ENCODE measurements at places on chromosomes 4 and X.
A peak's percentile ranks its signal among the peaks of the same experiment; 100 is the strongest.

DNA sequence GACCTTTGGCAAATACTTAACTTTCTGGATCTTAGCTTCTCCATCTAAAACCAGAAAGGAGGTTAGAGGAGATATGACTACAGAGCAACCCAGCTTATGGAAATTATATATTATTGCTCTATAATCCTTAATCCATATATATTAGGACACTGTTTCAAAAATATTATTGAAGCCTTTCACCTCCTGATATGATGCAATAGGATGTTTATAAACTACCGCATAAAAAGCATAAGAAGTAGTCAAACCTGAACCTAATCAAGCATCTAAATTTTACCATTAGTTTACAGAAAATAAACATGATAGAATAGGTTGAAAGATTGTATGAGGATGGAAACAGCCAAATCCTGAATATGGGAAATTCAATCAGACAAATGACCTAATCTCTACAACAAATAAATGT lies 5.6 kb upstream of the FAM200B start:
- no peak for DNase-seq

- no peak for DNase-seq
Observed at GRCh38 chrX:71095981-71096759, 519 bp downstream of the FOXO4 start.

GRCh38 chr4:54588404-54588803 lies 69.4 kb upstream of the KIT start:
- DNase-seq, result no peak

DNA sequence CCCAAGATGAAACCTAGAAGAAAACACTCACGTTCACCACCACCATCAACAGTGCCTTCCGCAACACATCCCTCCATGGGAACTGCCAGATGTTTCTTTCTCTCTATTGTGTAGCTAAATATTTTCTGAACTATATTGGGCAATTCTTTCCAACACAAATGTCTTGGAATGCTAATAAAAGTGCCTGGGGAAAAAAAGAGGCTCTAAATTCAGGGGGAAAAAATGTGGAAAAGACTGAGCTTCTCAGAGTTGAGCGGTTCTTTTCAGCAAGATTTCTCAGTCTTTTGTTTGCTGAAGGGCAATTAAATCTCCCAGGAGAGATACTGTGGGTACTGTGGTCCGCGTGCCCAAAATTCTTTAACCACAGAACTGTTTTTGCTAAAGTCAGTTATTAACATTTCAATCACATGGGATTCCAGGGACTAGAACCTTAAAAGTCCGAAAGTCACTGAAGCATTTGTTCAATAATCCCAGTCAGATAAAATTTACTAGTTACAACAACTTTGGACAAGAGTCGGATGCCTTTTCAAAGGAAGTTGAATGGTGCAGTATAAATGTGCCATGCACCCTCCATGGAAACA lies 51.9 kb upstream of the DHRSX start:
- no peak for DNase-seq

GRCh38 chr4:175459571-175459970 lies 352.5 kb downstream of the GPM6A start:
- DNase-seq, result no peak

DNA sequence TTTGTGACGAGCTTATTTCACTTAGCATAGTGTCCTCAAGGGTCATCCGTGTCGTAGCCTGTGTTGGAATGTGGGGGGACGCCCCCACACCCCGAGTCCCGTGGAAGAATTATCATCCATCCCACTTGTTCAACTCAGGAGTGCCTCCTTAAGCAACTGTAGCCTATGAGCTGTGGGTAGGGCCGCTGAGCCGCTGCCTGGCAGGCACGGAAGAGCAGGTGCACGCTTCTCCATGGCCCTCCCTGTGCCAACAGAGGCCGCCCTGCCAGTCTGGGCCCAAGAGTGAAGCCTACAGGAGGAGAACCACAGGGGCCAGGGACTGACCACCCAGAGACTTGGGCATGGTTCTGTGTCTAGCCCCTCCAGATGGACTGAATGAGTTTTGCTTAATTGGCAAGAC lies 2.3 kb upstream of the RGS12 start:
- no peak for DNase-seq

GRCh38 chr4:183185018-183185417 lies 86.0 kb downstream of the WWC2 start:
- DNase-seq, result peak; percentile 79

DNA sequence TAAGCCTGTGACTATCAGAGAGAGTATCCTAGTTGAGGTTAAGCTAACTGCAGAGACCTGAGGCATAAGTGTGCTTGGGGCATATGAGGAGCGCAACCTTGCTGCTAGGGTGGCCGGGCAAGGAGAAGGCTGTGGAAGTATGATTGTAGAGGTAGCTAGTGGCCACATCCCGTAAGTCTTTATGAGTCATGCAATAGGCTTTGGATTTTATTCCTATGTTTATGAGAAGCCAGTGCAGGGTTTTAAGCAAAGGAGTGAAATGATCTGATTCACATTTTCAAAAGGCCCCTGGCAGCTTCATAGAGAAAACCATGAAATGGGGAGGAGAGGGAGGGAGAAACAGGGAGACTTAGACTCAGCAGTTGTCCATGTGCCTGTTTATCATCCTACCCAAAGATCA lies 92.1 kb upstream of the WDFY3 start:
- DNase-seq, result no peak

DNA sequence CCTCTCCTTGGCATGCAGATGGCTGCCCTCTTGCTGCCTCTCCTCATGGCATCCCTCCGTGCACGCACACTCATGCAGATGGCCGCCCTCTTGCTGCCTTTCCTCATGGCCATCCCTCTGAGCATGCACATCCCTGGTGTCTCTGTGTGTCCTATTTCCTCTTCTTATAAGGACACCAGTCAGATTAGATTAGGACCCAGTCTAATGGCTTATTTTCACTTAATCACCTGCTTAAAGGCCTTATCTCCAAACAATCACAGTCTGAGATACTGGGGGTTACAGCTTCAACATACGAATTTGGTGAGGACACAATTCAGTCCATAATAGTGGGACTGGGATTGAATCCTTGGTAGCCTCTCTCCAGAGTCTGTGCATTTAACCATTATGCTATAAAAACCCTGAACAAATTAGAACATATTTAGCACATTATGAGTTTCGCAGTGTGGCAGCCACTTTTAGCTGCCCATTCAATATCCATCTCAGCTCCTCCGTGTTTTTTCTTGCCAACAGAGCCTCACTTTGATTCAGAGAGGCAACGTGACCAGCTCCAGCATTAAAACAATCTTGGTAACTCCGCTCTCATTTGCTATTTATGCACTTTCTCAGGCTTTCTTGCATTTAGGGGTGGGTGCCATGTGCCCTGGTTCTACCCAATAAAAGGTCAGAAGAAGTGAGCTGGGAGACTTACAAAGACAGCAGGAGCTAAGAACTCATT lies 26.2 kb upstream of the TMEM150C start:
- no peak for DNase-seq

GRCh38 chr4:28654618-28655017 lies 1794.0 kb downstream of the STIM2 start:
- DNase-seq, result no peak

GRCh38 chr4:185936650-185937376 lies 124.8 kb upstream of the SORBS2 start:
- DNase-seq, result no peak

- DNase-seq, result no peak
Observed at GRCh38 chr4:8600686-8601085, 8.1 kb downstream of the CPZ start.

DNA sequence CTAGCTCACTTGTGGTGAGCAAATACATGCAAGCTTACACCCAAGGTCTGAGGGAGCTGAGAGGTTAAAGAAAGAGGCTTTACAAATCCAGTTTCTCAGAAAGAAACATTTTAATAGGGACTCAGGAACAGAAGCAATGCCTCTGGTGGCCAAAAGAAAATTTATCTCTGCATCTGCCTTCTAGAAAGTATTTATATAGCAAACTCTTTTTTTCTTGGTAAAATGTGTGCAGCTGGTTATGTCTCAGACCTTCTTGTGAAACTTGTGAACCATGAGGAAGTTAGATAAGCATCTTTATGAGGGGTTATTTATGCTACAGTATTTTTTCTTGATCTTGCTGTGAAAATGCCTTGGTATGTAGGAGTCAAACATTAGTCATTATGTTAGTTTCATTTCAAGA lies 48.5 kb upstream of the CYSLTR1 start:
- DNase-seq, result peak; percentile 57

DNA sequence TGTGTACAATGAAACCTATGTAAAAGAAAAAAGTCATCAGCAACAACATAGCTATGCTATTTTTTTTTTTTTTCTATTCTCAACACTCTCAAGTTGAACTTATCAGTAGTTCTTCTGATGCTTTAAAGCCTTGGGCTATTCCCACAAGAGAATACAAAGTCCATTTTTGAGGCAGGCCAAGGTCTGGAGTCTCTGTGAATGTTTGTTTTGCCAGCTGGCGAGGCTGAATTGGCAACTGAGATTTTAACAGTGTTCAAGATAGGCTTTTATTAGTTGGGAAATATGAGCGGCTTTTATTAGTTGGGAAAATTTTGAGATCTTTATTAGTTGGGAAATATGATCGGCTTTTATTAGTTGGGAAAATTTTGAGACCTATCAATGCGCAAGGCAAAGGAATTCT lies 336.6 kb downstream of the SLITRK2 start:
- no peak for DNase-seq

- no peak for DNase-seq
Observed at GRCh38 chr4:3291411-3291968, 1.3 kb upstream of the RGS12 start.

DNA sequence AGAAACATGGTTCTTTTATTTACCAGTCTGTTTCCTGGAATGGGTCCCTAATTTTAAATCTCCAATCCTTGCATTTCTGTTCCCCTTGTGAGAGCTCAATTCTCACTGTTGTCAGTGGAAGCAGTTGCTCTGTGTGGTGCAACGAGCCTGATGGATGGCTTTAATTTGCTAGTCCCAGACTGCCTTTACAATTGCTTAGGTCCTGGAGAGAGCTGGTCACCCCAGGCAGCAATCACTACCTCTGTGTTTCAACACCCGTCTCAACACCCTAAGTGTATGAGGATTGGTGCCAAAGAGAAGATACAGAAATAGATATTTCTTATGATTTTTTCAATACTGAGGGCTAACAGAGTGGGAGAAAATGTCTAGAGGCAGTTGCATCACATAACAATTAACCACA lies 873.8 kb downstream of the GLUD2 start:
- DNase-seq, result no peak

DNA sequence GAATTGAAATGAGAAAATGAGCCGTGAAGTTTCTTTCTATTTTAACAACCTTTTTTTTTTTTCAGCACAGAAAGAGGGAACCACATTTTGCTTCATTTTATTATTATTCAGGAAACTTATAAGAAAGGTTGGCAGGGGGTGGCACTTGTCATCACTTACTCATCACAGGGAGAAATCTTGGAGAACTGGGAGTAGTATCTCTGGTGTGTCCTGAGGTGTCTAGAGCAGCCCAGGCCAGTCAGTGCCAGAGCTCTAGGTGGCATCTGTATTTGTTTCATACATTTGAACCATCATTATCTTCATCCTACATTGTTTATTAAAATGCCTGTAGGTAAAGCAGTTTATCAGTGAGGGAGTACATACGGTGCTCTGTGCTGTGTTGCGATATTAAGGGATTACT lies 43.8 kb upstream of the ARHGAP24 start:
- DNase-seq, result no peak

DNA sequence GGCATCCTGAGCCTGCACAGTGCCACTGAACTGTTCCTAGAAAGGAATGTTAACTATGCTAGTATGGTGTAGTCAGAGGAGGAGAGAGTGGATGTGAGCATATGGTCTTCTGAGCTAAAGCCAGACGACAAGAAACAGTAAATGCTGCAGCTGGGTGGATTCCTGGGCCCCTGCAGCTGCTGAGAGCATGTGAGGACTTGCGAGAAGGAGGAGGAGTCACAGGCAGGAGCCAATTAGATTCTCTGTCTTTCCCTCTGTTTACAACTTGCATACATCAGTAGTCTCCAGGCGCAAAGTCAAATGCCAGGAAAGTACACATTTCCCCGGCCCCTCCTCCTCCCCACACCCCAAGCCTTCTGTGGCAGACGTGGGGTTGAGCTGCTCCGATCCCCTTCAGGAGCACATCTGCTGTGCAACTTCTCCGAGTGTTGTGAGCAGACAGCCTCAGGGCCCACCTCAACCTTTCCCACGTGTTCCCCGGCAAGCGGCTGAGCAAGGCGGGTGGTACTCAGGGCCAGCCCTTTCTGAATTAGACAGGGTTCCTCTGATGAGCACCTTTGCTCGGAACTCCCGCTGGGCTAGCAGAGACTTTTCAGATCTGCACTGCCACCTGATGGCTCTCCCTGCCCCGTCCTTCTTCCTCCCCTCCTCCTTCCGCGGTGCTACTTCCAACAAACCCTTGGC lies 108.7 kb upstream of the ATP6AP2 start:
- DNase-seq, result no peak

DNA sequence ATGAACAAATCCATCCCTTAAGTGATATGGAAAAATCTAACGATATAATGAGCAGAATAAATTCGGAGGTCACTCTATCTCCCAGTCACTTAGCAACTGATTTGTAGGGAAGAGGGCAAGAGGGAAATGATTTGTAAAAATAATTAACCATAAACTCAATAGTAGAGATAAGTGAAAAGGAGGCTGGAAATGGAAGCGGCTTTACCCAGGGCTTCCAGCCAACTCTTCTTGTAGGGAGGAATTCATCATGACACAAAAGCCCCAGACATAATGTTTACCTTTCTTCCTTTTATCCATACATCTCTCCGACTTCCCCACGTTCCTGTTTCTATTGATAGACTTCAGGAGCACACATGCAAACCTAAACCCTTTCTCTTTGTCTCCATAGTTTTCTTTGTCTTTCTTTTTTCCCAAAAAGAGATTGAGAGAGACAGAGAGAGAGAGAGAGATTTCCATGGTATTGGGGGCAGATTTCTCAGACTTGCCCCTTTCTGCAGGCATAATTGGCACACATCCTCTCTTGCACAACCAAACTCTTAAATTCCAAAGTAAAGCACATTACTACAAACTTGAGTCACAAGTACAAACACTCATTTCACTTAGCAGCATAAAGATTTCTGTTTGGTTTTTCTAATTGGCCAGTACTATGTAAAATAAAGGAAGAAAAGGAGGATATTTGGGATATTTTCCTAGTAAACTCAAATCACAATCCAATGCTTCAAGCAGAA lies 140.9 kb downstream of the MAPK10 start:
- DNase-seq, result no peak

- no peak for DNase-seq
Observed at GRCh38 chr4:168679397-168679796, 182.5 kb downstream of the PALLD start.
